ENCODE measurements at places on chromosomes 4 and X. TPM values are rescaled to one million over a fixed set of nuclear protein-coding genes. Genes with fewer than 3 reads are reported as not detected.

- no peak overlapping the region for H3K4me3 ChIP-seq
- H3K36me3 ChIP-seq = no peaks in the 10 kb centered on the region
Observed at GRCh38 chr4:88251924-88252323, 32.4 kb downstream of the PPM1K start.

GRCh38 chr4:25448379-25449109 is 71.5 kb downstream of the ANAPC4 start:
- H3K27ac ChIP-seq = no peak overlapping the region
- H3K27me3 ChIP-seq = no peaks in the 10 kb centered on the region
- no peak for DNase-seq
- no peak overlapping the region for H3K4me3 ChIP-seq

The SULT1E1 gene
- total RNA-seq = not detected

GRCh38 chrX:24184018-24184417 is 34.5 kb downstream of the ZFX start:
- no peaks in the 10 kb centered on the region for H3K27me3 ChIP-seq
- H3K27ac ChIP-seq = no peak overlapping the region
- no peak for DNase-seq

DNA sequence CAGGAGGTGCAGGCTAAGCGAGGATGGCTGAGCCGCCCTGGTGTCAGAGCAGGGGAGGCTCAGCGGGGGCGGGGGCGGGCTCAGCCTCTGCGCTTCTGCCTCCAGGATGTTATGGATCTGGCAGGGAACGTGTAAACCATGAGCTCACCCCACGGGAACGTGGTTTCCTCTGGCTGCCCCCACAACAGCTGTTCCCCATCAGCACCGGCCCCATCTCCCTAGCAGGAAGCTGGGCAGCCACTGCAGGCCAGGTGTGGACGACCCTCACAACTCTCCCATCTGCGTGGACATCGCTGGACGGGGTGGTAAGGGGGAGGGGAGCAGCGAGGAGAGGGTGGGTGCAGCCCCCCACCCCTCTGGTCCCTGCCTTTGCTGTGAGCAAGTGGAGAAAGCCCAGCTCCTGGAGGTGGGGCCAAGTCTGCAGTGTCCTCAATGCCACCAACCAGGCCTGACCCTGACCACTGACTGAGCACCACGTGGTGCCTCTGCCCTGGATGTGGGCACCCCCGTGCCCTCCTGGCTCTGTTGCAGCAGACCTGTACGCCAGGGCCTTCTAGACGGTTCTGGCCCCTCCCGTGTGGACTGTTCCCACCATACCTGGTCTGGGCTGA is 28.1 kb upstream of the SPON2 start:
- no peak overlapping the region for H3K27ac ChIP-seq
- DNase-seq = peak; percentile 65
- no peaks in the 10 kb centered on the region for H3K4me1 ChIP-seq
- no peaks in the 10 kb centered on the region for H3K27me3 ChIP-seq

DNA sequence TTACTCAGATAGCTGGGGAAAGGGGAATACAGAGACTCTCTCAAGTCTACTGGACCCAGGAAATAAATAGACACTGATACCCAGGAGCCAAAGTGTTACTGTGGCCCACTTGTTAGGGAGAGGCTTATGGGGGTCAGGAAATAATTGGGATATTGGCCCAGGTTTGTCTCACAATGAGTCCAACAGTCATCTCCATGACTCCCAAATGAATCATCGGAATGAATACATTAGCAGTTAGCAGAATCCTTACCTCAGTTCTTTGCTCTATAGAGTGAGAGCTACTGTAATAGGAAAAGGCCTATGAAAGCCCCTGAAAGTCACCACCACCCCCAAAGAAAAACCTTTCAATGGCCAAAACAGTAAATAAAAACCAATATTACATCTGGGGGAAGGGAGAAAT is 42.4 kb upstream of the ARHGEF6 start:
- no peak for DNase-seq
- no peak overlapping the region for H3K4me3 ChIP-seq
- H3K4me1 ChIP-seq = no peaks in the 10 kb centered on the region
- no peak overlapping the region for H3K27ac ChIP-seq
- no peaks in the 10 kb centered on the region for H3K27me3 ChIP-seq

GRCh38 chrX:53085661-53086229 is 3.6 kb downstream of the TSPYL2 start:
- no peak overlapping the region for H3K27ac ChIP-seq
- no peak overlapping the region for H3K4me3 ChIP-seq
- peaks cover 2% of the 10 kb centered on the region for H3K4me1 ChIP-seq
- H3K27me3 ChIP-seq = no peaks in the 10 kb centered on the region

The RIPPLY1 gene
- total RNA-seq = not detected

The GABRG1 gene
- total RNA-seq = 0.03 TPM

DNA sequence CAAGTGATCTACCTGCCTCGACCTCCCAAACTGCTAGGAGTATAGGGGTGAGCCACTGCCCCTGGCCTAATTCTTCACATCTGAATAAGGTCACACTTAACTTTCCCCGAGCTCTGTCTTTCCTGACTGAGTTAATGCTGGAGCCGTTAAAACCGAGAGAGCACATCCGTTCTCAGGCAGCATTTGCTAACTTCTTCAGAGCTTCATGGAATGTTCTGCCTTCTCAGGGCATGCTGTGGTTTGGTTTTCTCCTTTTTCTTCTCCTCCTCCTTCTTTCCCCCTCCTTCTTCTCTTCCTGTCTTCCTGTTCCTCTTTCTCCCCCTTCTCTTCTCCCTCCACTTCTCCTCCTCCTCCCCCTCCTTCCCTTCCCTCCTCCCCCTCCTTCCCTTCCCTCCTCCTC is 119.9 kb downstream of the ASMT start:
- no peak overlapping the region for H3K4me3 ChIP-seq
- H3K27me3 ChIP-seq = no peaks in the 10 kb centered on the region
- DNase-seq = no peak
- no peaks in the 10 kb centered on the region for H3K4me1 ChIP-seq

- DNase-seq = peak; percentile 50
- no peaks in the 10 kb centered on the region for H3K36me3 ChIP-seq
- H3K27ac ChIP-seq = peak overlapping the region; percentile 23
- H3K4me1 ChIP-seq = no peaks in the 10 kb centered on the region
- H3K27me3 ChIP-seq = no peaks in the 10 kb centered on the region
Observed at GRCh38 chr4:133150486-133151340, 1.6 kb downstream of the PCDH10 start.

- H3K27me3 ChIP-seq = no peaks in the 10 kb centered on the region
- no peaks in the 10 kb centered on the region for H3K4me1 ChIP-seq
- H3K36me3 ChIP-seq = no peaks in the 10 kb centered on the region
Observed at GRCh38 chr4:102339018-102339417, 6.3 kb downstream of the SLC39A8 start.

The ODAPH gene
- total RNA-seq = not detected

DNA sequence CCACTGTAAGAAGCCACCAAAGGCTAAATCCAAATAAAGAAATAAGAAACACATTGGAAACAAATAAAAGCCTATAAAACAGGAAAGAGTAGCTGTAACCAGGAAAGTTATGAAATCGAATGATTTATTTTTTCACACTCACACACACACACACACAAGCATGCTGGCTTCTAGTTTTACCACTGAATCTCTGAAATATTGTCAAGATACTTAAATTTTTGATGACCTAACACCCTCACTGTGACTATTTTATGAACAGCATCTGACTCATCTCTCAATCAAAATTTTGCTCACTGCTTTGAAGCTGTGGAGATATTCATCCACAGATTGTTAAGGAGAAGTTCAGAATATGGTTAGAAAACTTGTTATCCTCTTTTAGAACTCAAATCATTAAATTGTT is 13.9 kb upstream of the GABRB1 start:
- no peaks in the 10 kb centered on the region for H3K36me3 ChIP-seq
- H3K27ac ChIP-seq = no peak overlapping the region
- no peaks in the 10 kb centered on the region for H3K27me3 ChIP-seq
- no peak overlapping the region for H3K4me3 ChIP-seq
- no peaks in the 10 kb centered on the region for H3K4me1 ChIP-seq

The CLNK gene
- total RNA-seq = 0.26 TPM

DNA sequence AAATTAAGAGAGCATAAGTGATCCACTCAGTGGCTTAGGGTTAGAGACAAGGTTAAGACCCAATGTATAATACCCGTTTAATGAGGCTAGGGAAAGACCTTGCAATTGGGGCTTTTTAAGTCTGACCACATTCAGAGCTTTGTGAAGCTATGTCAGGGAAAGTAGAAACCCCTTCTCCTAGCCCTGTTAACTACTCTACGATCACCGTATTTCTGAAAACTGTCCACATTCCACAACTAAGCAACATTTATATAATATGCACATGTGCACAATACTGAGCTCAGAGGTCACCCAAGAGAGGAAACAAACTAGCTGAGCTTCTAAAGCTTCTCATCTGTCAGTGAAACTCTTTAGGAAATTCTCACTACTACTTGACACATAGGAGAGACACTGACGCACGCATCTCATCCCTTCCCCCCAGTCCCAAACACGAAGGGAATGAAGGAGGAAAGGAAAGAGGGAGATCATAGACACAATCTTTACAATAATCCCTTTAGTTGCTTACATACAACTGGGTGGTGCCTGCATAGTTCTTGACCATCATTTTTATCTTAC is 56.2 kb downstream of the METTL14 start:
- peaks cover 2% of the 10 kb centered on the region for H3K36me3 ChIP-seq
- H3K4me1 ChIP-seq = peaks cover 2% of the 10 kb centered on the region
- H3K27me3 ChIP-seq = no peaks in the 10 kb centered on the region
- DNase-seq = no peak
